ENCODE measurements at places on chromosomes 3 and 15. TPM values are rescaled to one million over a fixed set of nuclear protein-coding genes. Genes with fewer than 3 reads are reported as not detected.

- no peaks in the 10 kb centered on the region for H3K27me3 ChIP-seq
- no peak for DNase-seq
- no peaks in the 10 kb centered on the region for H3K4me1 ChIP-seq
- no peak overlapping the region for H3K4me3 ChIP-seq
- H3K36me3 ChIP-seq = no peaks in the 10 kb centered on the region
- no peak overlapping the region for H3K27ac ChIP-seq
These were observed 18.8 kb downstream of the PSTPIP1 start for GRCh38 chr15:77013776-77014131.

Gene IL17RB
- total RNA-seq = 0.23 TPM

DNA sequence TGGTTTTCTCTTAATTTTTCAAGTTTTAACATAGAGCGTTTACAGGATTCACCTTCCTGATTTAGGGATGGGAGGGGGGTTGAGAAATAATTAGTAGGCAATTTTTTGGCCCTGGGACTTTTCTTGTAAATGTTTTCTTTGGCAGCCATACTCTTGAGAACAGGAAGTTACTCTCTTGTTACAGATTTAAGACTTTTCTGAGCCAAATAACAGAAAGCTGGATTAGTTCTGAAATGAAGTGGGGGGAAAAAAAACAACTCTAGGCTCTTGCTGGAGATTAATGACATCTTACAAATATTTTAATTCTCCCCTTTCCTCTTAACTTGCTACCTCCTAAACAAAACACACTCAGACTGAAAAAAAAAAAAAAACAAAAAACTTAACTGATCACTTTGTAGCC, 13.8 kb upstream of the POLR2M start:
- H3K4me3 ChIP-seq = no peak overlapping the region
- H3K36me3 ChIP-seq = no peaks in the 10 kb centered on the region
- H3K4me1 ChIP-seq = peaks cover 4% of the 10 kb centered on the region
- no peaks in the 10 kb centered on the region for H3K27me3 ChIP-seq

GRCh38 chr15:32104061-32104995, 74.0 kb downstream of the CHRNA7 start:
- no peak overlapping the region for H3K27ac ChIP-seq
- DNase-seq = no peak
- H3K4me1 ChIP-seq = no peaks in the 10 kb centered on the region
- no peak overlapping the region for H3K4me3 ChIP-seq
- H3K36me3 ChIP-seq = no peaks in the 10 kb centered on the region

DNA sequence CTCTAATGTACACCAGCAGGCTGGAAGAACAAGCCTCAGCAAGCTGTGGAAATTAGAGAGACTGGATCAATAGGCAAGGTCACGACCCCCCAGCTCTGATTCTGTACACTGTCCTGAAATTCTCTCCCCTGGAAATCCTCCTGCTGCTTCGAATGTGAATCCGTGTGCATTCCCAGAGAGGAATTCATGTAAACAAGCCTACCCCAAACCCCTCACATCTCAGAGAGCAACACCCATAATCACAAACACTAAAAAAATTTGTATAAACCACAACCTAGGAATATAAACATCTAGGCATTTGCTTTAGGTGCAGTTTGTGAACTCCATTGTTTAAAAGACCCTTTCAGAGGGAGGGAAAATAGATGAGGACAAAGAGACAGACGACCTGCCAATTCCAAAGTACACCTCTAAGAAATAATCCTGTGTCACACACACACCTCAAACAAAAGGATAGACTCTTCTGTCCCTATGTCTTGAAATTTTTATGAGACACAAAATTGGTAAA, 325.2 kb downstream of the WDR72 start:
- no peak overlapping the region for H3K4me3 ChIP-seq
- no peaks in the 10 kb centered on the region for H3K27me3 ChIP-seq
- no peaks in the 10 kb centered on the region for H3K36me3 ChIP-seq
